ENCODE measurements at places on chromosomes 5 and 9.

GRCh38 chr5:99105216-99105615, 176.4 kb upstream of the CHD1 start:
- DNase-seq: no peak

DNA sequence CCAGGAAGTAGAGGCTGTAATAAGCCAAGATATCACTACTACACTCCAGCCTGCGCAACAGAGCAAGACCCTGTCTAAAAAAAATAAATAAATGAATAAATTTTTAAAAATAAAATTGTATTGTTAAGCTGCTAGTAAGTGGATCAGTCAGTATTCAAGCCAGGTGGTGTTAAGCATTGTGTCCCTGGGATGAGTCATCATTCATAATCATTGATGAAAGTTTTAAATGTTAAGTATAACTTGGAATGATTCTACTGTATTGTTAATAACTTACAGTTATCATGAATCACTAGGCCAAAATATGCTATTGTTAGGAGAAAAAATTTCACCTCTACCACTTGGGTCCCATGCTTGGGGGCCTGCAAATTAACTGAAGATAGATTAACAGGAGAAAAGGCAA, 38.2 kb downstream of the MED10 start:
- no peak for DNase-seq

- no peak for DNase-seq
Measured at GRCh38 chr9:83081846-83082245, 18.9 kb upstream of the RASEF start.

DNA sequence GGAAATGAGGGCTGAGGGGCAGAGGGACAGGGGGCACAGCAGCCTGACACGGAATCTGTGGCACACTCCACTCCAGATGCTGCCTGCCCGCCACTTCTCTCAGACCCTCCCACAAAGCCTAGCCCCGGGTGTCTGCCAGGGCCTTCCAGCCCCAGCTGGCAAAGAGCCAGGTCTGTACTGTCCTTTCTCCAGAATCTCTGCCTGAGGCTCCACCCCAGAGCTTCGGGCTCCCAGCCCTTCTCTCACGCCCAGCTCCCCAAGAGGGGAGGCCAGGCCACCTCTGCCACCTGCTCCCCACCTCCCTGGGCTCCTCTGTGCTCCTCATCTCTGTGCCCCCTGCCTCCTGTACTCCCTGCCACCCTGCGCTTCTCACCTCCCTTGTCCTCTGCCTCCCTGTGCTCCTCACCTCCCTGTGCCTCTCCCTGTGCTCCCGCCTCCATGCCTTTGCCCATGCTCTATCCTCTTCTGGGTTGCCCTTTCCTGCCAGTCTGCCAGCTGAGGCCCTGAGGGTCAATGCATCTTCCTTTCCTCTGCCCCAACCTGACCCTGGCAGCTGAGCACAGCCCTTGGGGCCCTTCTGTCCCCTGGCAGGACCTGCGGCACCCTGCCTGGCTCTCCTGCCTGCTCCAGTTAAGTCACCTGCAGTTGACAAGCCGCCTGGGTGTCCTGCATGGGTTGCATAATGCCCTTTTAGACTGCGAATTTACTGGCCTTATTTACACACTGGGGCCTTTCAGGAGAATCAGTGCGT, 36.4 kb downstream of the RASGEF1C start:
- DNase-seq: no peak

- DNase-seq: peak; percentile 71
Measured at GRCh38 chr9:107794259-107794658, 304.7 kb upstream of the KLF4 start.

- no peak for DNase-seq
Measured at GRCh38 chr9:23850690-23851629, 24.9 kb upstream of the ELAVL2 start.

DNA sequence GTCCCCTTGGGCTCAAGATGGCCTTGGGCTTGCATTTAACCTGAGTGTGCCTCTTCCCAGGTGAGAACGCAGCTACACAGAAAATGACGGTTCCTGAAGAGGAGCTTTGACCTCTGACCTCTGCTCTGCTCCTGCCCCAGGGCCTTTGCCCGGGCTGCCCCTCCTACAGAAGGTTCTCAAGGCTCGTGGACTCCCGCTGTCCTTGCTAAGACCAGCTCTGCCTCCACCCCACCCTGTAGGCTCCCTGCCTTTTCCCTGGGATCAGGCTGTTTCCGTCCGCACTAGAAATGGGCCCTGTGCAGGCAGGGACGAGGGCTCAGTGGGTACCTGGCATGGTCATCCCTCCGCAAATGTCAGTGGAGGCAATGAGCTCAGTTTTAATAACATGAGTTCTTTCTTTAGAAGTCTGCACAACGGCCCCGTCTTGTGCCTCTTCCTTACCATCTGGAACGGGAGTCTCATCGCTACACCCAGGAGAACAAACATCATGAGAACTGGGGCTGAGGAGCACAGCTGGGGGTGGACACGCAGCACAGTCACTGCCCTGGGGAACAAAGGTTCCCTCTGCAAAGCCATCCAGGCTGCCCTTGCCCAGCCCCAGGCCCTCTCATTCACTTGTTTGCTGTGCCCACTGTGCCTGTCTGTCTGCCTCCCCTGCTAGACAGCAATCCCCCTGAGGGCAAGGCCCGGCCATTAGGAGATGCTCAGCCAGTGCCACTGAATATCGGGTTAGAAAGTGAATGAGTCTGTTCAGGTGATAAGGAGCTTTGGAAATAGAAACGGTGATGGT, 26.7 kb upstream of the LPCAT1 start:
- no peak for DNase-seq

- DNase-seq: no peak
Measured at GRCh38 chr9:127684576-127684975, 22.2 kb upstream of the CFAP157 start.

DNA sequence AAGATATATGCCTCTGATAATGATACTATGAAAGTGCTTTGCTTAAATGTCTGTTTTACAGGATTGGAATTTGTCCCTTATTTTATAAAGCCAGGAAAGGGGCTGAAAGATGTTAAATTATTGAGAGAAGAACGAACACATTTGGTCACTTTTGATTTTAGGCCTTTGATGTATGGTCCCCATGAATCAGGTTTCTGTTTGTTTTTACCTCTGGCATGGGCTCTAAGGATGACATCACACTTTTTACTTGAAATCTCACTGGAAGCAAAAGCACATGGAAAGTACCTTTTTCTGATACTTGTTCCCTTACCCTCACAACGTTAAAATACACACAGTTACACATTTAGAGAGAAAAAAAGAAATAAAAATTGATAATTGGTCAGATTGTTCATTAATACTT, 6.9 kb downstream of the OTULIN start:
- DNase-seq: no peak

DNA sequence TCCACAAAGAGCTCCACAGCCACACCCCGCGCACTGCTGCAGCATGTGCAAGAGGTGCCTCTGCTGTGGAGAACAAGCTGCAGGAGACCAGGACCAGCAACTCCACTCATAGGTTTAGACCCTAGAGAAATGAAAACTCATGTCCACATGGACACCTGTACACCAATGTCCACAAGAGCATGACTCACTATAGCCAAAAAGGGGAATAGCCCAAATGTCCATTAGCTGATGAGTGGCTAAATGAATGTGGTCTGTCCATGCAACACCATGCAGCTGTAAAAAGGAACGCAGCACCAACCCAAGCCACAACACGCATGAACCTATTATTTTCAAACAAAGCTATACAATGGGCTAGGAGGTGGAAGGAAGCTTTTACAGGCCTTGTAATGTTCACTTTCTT, 18.1 kb downstream of the DYNC2I2 start:
- no peak for DNase-seq

DNA sequence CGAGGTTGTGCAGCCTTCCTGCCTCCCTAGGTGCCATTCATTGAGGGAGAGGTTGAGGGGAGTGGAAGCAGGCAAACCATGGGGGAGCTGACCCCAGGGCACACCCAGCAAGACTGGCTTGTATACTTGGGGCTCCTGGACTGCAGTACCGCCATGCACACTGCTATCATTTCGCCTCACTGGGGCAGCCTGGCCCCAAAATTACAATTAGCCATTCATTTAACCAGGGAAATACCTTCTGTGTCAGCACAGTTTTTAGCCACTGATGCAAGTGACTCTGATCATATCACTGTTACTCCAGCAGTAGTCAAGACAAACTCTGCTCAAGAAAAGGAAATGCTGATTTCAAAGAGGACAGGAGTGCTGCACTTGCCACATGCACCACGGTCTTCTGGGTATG, 109.7 kb downstream of the TRIO start:
- no peak for DNase-seq

DNA sequence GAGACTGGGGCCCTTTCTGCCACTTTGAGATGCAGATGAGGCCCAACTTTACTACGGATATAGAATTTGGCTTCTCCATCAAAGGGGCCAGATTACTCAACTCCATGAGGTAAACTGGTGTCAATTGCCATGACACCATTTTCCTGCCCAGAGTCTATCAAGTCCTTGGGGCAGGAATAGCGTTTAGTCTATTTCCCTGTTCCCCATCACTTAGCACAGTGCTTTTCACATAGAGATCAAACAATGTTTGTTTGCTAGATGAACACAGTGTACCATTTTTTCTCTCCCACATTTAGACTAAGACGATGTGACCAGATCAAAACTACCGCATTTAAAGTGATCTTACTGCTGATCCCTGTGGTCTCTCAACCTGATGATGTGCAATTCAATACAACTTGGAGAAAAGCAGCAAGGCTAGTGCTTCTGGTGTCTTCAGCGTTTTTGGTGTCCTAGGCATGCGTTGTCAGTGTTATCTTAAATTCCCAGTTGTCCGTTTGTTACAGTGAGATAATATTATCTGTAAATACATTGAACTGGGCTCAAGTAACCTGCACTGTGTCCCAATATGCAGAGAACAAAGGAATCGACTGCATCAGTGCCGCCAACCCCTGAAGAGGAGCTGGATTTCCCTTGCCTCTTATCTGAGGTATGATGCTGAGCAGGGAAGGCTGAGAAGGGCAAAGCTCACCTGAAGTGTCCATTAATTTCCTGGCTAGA, 446.2 kb downstream of the PLK2 start:
- no peak for DNase-seq

- DNase-seq: no peak
Measured at GRCh38 chr5:173494446-173494845, 122.0 kb downstream of the BOD1 start.

GRCh38 chr9:84821431-84821830, 151.9 kb downstream of the NTRK2 start:
- DNase-seq: no peak

- no peak for DNase-seq
Measured at GRCh38 chr5:30539004-30539634, 654.4 kb upstream of the CDH6 start.

GRCh38 chr9:110797611-110798010, 129.0 kb downstream of the MUSK start:
- no peak for DNase-seq

GRCh38 chr9:72332351-72332750, 32.7 kb downstream of the ZFAND5 start:
- no peak for DNase-seq

DNA sequence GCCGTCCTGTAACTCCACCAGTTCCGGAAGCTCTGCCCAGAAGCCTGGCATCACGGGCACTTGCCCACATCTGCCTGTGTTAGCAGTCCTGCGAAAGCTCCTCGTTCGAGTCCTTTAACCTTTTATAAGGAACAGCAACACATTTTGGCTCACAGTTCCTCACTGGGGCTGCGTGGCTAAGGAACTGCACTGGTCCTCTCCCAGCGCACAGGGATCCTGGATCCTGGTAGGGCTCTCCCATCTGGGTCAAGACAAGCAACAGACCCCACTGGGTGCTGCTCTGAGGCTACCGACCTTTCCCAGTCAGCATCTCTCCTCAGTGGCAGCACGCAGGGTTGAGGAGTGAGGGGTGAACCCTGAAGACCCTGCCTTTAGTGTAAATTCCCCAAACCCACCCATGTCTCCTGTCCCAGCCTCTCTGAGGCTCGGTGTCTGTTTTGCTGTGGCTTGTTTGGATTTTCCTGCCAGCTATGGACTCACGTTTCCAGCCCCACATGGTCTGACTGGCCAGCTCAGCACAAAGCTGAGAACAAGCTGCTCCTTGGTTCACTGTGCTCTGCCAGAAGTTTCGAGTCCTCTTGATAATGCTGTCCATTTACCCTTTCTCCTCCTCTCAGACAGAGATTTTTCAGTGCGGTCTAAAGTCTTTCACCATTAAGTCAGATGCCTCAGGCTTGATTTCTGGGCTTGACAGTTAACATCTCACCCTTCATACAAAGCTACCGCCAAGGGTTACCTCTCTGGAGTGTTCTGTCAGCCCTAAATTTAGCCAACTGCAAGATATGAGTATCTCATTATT, 80.0 kb downstream of the AK8 start:
- DNase-seq: no peak

DNA sequence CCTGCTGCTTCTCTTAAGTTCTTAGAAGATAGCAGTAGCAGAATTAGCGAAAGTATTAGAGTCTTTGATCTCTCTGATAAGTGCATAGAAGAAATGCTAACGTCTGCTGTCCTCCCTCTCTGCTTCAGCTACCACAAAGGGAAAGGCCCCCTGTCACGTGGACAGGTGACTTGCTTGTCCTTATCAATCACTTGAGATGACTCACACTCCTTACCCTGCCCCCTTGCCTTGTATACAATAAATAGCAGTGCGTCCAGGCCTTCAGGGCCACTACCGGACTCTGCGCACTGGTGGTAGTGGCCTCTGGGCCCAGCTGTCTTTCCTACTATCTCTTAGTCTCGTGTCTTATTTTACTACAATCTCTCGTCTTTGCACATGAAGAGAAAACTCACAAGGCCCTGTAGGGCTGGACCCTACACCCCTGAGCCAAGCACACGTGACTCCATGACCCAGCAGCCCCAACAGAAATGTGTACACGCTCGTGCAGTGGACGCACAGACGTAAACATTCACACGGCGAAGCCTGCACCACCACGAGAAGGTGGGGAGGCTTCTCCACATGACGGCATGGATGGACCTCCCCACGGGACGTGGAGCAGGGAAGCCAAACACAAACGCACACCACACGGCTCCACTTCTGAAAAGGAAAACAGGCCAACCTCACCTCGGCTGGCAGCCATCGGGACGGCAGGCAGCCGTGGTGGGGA, 38.3 kb downstream of the PNPLA7 start:
- DNase-seq: no peak

- no peak for DNase-seq
Measured at GRCh38 chr5:113641715-113642114, 128.2 kb downstream of the YTHDC2 start.

DNA sequence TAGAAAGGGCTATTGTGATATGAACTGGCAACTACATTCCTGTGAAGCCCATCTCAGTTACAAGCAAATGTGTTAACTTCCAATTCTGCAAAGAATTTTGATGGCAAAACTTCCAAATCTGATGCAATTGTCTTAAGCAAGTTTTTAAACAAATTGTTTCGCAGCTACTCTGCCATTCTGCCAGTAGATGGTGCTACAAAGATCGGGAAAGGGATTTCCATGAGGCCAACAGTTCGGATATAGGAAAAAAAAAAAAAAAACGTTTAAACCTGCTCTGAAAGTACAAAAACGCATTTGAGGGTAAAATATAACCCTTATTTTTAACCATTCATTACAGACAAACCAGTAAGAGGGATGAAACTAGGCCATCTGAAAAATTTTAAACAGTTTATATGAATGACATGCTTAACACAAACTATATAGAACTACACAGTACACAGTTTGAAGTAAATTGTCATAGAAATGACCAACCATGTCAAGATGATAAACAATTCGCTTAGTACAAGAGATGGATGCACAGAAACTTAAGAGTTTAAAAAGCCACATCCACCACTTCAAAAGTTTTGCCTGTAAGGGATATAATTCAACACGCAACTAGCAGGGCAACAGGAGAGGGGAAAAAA, 2.2 kb downstream of the HNRNPA0 start:
- DNase-seq: peak; percentile 69

Measured in LoVo (cell line).